ENCODE measurements at places on chromosomes 7 and 10.

DNA sequence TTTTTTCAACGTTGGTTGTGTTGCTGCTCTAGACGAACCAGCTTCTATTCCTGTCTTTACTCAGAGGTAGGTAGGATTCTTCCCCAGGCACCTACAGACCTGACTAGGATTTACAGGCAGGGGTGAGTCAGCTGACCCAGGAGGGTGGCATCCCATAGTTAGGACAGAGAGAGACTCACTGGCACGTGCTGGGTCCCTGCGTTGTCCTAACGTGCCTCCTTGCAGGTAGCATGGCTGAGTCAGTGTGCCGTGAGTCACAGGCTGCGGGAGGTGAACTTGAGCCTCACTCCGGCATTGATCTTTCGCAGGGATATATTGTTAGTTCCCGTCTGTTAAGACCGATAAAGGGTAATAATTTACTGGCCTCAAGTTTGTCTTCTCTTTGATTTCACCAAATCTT, 96.5 kb downstream of the PFKFB3 start:
- DNase-seq, result no peak

GRCh38 chr7:85529201-85529600, 342.3 kb upstream of the SEMA3D start:
- no peak for DNase-seq

DNA sequence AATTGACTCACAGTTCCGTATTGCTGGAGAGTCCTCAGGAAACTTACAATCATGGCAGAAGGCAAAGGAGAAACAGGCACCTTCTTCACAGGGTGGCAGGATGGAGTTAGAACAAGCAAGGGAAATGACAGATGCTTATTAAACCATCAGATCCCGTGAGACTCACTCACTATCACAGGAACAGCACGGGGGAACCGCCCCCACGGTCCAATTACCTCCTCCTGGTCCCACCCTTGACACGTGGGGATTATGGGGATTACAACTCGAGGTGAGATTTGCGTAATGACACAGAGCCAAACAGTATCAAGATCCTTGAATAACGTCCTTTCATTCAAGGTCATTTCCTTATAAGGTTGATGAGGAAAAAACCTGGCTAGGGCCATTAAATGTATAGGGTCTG, 176.6 kb downstream of the TPK1 start:
- DNase-seq, result no peak

DNA sequence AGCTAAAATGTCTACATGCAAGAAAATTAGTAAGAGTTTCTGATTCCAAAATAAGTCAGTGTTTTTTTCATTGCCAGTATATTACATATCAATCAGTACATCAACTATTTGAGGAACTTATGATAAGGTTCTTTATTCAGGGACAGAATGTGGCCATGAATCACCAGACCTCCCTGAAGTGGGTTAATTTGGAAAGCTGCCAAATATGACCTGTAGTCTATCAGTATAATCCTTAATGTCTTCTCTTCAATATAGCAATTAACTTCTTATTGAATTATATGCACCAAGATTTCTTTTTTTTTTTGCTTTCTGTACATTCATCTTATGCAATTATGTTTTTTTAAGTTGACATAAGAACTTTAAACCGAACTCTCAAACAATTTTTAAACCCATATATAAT, 714.5 kb upstream of the POT1 start:
- DNase-seq, result no peak

DNA sequence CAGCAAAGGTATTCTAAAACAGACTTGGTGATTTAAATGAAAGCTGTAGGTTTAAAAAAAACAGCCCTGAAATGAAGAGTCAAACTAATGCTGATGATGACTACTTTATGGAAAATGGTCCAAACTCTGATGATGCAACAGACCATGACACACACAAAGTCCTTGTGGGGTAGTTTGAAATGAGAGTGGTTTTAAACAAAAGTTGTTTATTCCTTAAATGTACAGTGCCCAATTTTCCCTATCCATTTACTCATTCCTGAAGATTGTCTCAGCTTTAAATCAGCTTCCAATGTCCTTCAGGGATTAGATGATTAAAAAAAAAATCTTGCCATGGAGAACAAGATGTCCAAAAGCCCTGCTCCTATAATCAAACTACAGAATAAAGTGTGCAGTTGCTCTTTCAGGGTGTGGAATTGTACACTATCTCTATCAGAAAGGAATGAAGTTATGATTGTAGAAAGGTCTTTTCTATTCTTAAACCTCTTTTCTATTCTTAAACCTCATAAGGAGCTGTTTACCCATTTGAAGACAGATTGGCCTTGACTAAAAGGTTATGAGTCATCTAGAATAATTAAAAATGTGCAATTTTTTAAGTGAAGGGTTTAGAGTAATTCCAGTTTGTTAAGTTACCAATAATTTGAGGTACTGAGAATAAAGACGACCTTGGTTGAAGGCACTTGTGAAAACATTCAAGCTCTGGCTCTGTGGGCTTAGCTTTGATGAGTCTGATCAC, 70.2 kb upstream of the ITGA8 start:
- DNase-seq, result no peak

- DNase-seq, result no peak
These were observed 116.8 kb downstream of the LHPP start for GRCh38 chr10:124578231-124579010.

Data from hematopoietic multipotent progenitor cell (in vitro differentiated cells).